ENCODE measurements at places on chromosomes 1 and 21.
A peak's percentile ranks its signal among the peaks of the same experiment; 100 is the strongest.

DNA sequence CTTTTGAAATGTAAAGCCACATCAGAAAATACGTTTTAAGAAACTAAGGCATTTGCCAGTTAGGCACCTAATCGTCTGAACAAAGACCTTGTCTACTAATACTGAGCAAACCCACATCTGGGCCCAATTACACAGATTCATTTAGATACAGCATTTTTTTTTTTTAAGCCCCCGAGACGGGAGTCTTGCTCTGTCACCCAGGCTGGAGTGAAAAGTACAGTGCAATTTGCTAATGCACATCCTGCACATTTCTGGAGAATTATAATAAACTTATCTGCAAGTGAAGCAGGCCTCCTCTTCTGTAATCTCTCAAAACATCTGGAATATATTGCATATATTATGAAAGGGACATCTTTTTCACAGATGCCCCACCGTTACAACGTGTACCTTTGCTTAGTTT is 3.3 kb downstream of the RSRP1 start:
- no peak for DNase-seq

DNA sequence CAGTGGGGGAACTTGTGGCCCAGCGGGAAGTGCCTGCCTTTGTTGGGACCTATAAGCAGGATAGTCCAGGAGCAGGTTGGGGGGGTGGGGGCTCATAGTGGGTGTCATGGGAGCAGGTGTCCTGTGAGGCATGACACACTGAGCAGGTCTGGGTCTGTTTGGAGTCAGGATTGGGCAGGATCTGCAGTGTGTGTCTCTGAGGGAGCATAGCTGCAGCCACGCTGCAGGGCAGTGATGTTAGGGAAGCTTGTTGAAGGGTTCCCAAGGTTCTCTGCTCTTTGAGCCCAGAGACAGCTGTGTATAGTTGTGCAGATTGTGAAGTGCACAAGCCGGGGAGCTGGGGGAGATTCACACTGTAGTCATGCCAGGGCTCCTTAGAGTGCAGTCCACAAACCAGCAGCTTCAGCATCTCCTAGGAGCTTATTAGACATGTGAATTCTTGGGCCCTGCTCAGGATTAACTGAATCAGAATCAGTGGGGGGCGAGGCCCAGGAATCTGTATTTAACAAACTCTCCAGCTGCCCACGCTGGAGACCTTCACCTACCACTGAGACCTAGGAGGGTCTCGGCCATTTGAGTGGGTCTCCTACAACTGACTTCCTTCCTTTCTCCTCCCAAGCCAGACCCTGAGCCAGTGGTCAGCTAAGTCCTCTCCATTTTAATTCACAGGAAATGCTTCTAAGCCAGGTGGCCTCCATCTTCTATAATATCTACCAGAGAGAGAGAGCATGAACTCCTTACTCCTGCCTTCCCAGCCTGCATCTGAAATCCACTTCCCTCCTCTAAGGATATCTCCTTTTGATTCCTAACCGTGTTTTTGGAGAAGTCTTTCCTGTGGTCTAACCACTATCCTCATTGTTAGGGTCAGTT is 11.1 kb downstream of the INSRR start:
- no peak for DNase-seq

DNA sequence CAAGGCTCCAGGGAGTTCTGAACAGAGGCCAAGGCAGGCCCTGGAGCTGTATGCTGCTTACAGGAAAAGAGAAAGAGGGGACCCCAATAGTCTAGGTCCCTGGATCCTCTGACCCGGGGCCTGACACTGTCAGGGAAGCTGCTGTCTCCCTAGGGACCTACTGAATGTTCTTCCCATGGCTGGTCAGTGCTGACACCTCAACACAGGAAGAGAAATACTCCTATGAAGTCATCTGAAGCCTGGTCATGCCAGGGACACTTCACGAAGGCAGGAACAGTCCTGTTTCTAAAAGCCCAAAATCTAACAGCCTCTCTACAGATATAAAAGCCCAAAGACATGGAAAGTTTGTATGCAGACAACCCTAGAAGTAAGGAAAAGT is 1.7 kb upstream of the LAD1 start:
- no peak for DNase-seq

- DNase-seq = peak; percentile 12
These were observed 57.6 kb upstream of the KIF1B start for GRCh38 chr1:10152709-10153284.

- DNase-seq = no peak
These were observed 442.9 kb downstream of the PTPRC start for GRCh38 chr1:199081739-199082138.

DNA sequence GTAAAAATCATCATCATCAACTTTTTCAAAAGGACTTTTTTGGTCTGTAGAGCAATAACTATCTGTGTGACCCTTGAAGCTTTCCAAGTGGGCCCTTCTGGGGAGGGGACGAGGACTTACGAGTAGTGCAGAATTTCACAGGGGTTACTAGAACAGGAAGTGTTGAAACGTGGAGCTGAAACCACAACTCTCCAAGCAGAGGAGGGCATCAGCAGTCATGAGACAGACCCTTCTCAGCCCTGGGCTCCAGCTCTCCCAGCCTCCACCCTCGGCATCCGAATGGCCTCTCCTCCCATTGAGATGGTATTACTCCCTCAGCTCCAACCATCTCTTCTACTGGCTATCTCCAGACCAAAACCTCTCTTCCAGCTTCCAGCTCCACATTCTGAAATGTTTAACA is 3.6 kb downstream of the FAM89A start:
- DNase-seq = no peak

- DNase-seq = no peak
These were observed 23.8 kb downstream of the PTTG1IP start for GRCh38 chr21:44849616-44850130.

- no peak for DNase-seq
These were observed 9.2 kb downstream of the SAMSN1 start for GRCh38 chr21:14536929-14537328.

DNA sequence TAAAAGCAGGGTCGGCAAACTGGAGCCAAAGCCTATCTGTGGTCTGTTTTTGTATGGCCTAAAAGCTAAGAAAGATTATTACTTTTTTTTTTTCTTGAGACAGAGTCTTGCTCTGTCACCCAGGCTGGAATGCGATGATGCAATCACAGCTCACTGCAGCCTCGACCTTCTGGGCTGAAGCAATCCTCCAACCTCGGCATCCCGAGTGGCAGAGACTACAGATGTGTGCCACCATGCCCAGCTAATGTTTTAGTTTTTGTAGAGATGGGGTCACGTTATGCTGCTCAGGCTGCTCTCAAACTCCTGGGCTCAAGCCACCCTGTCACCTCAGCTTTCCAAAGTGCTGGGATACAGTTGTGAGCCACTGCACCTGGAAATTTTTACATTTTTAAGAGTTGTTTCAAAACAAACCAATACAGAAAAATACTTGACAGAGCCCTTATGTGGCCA is 6.5 kb upstream of the GLRX2 start:
- no peak for DNase-seq

DNA sequence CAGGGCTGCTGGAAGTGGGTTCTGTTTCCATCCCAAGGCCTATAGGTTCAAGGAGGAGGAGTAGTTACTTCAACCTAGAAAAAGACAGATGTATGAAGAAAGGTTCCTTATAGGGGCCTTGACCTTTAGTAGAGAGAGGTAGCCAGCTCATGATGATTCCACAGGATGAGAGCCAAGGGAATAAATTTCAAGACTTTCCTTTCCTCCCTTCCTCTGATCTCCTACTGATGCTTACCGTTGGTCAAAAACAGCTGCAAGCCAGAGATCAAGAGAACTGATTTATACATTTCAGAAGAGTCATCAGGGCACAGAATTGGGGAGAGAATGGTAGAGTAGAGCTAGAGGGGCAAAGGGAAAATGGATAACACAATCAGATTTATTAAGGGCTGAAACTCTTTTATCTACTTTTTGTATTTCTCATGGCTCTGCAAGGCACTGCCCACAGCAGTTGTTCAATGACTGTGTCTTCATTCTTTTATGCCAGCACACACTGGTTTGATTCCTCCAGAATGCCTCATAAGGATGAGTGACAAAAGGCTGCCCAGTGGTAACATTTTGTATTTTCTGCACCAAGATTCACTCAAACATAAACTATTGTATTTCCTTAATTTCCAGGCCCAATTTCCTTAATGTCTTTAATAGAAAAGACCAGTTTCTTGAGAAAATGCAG is 37.4 kb downstream of the AK5 start:
- no peak for DNase-seq
